Stimulated activated CD8-positive, alpha-beta memory T cell treated with anti-CD3 and anti-CD28 coated beads, Interleukin-7, amount 100 ng/mL, for 4 hours (primary cell): ENCODE measurements at places on chromosomes 3 and 15.

DNA sequence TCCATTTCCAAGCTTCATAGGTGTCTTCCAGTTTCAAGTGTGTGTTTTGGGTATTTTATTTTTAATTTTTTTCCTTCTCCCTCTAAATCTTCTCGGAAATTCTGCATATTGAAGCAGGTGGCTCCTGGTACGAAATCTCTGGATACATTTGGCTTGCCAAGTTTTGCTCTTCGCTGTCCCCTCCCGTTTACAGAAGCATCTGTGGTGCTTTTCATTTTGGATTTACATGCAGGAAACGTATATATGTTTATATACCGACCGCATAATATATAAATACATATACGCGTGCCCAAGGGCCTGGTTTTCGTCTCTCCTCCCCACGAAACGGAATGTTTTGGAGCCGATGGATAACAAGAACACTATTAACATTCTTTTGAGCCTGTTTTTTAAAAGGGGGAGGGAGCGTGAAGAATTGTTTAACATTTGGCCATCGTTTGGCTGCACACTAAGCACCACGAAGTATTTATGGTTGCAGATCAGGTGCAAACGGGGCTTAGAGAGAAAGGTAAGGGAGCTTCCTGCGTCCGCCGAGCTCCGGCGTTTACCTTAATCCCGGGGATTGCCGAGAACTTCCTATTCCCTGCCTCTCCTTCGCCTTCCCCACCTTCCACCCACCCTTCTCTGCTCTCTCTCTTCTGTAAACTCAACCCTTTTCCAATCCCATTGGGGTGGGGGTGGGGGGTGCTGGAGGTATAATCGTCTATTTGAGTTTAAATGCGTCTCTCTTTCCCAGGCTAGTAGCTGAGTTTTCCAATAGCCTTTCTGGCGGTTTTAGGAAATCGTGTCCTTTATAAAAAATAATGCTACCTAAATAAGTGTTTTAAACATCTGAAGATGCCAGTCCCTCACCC, 1.1 kb upstream of the NLGN1 start:
- no peak for DNase-seq

GRCh38 chr3:159882367-159882766, 106.3 kb upstream of the IL12A start:
- DNase-seq: no peak

GRCh38 chr3:162166543-162166942, 669.9 kb downstream of the OTOL1 start:
- no peak for DNase-seq

DNA sequence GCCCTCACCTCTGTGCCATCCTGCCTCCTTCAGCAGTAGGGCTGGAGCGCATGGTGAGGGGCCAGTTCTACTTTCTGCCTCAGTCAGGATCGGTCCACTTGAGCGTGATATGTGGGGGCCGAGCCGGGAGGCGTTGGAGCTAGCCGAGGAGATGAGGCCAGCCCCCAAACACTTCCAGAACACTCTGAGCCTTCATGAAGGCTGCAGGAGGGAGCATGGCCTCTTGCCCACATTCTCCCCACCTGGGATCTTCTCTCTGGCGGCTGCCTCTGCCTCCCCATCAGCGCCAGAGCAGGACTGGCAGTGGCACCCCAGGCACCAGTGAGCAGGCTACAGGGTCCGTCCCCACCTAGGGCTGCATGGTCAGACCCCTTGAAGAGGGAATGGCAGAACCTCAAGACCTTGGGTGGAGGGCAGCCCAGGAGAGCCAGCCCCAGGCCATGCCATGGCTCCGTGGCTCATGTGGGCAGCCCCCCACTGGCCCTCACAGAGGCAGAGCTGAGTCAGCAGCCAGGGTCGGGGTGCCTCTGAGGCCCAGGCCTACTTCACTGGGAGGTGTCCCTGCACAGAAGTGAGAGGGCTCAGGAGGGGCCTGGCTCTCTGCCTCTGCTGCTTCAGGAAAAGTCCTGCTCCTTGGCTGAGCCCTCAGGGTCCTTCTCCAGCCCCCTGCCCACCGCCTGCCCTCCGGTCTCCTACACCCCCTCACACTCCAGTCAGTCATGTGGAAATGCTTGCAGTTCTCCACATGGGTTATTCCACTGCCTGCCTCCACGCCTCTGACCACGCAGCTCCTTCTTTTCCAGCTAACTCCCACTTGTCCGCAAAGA, 28.1 kb upstream of the CYP11A1 start:
- DNase-seq: no peak

- DNase-seq: no peak
Observed at GRCh38 chr3:117543521-117543920, 833.9 kb downstream of the TUSC7 start.

DNA sequence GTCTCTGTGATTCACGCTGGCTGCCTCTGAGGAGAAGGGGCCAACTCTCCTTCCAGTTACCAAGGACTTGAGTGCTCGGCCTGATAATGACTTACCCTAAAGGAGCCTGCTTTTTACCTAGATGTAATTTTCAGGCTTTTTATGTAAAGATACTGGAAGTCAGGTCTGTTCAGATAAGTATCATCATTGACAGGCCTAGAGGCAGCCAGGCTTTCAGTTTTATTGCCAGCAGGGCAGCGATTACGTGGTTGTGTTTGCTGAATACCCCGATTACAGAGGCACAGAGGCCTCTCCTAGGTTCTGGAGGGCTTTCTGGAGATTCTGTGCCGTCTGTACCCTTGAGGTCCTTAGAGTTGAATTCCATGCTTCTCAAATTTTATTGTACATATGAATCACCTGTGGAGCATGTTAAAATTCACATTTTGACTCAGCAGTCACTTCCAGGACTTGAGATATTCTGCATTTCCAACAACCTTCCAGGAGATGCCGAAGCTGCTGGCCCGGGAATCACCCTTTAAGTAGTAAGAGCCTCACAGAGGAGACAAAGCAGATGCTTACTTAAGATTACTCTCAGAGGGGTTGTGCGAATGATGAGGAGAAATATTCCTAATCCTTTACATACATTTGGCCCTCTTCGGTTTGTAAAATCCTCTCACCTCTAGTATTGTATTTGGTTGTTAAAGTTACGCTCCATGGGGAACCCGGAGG, 160.1 kb upstream of the BHLHE40 start:
- DNase-seq: no peak

DNA sequence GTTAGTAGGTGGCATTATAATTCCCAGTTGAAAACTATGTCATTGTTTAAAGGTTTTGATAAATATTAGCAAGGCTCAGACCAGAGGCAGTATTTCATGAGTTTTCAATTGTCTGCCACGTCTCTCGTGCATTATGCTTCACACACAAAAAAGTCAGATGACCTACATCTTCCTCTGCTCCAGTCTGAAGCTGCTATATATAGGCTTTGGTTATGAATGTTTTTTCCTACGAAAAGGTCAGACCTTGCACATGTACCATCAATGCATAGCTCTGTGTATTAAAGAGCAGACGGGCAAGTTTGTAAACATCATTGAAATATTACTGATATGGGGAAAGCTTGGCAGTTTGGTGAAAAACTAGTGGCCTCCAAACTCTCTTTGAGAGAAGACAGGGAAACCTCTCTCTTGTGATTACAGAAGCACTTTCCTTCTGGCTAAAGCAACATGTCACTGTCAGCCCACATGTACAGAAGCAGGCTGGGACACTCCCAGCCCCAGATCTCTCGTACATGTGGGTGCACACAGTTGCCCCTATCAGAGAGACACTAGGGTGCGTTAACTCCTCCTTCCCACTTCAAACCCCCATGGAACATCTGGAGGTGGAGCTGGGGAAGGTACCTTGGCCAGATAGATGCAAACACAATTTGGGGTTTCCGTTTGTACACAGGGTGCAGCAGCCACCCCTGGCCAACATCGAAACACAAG, 184.0 kb upstream of the BCL6 start:
- no peak for DNase-seq

DNA sequence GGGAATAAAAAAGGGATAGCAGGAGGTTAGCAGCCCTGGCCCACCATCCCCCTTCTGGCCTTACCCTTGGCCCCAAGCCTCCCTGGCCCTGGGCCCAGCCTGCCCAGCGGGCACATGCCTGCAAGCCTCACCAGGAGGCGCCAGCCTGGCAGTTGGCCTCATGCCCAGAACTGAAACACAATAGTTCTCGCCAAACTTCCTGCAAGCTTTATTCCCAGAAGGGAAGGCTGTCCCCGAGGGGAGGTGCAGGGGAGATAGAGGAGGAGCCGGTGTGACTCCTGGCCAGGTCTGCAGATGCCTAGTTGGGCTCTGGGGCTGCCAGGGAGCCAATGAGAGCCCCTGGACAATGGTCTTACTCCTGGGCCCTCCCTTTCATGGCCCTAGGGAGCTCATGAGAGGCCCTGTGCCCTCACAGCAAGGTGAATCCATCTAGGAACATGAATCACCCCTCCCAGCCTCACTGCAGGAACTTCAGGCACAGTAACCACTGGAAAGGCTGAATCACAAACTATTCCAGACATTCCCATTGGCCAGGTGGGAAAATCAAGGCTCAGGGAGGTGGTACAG, 4.0 kb downstream of the CCDC33 start:
- no peak for DNase-seq

GRCh38 chr3:74883690-74884089, 269.2 kb upstream of the CNTN3 start:
- DNase-seq: no peak

- DNase-seq: no peak
Observed at GRCh38 chr15:53875711-53876110, 102.5 kb upstream of the UNC13C start.

DNA sequence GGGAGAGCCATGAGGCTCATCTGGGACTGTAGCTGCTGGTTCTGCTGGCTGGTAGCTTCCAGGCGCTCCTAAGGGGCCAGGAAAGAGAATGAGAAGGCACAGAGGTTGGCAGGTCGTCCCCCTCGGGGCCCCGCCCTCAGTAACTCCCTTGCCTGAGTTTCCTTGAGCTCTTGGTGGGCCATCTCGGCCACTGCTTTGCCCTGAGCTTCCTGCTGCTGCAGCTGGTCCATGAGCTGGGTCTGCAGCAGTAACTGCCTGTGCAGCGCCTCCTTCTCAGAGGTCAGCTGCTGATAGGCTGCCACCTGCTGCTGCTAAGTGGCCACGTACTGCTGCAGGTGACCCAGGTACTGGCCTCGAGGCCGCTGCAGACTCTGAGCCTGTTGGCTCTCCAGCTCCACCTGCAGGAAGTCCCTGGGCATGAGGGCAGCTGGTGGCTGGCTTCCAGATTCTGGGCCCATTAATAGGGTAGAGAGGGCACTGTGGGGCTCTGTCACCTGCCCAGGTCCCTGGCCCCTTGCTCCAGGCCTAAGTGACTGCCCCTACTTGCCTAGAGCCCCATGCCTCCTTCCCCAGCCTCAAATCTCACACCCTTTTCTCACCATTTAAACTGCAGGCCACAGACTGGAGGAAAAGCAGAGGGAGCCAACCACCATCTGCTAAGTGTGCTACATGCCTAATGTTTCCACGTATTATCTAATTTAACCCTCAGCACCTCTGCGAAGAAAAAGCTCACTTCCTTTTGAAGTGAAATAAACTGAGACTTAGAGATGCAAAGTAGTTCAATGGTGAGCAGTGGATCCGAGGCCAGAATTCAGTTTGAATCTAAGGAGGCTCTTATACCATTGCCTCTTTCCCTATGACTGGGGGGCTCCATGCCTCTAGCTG, 10.8 kb upstream of the VPS33B start:
- DNase-seq: peak; percentile 17

DNA sequence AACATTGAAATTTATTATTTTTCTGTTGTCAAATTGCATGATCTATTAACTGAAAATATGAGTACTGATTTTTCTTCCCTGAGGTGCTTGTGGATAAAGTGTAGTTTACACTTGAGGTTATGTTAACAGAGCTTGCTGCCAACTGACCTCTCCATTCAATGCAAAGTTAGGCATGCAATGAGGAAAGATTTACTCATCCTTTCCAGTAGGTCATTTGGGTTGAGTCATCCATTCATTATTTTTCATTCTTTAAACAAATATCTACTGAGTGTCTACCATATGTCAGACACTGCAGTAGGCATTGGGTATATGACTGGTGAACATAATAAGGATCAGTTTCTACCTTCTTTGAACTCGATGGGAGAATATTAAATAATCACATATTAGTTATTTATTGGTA, 604.1 kb downstream of the EDEM1 start:
- DNase-seq: no peak
